ENCODE measurements at places on chromosomes 4 and X.

- no peak for DNase-seq
Measured at GRCh38 chr4:165663411-165663810, 209.6 kb upstream of the TLL1 start.

GRCh38 chrX:11758400-11759171 is 549 bp downstream of the MSL3 start:
- DNase-seq = peak; percentile 66

GRCh38 chrX:104469771-104470170 is 96.2 kb upstream of the IL1RAPL2 start:
- no peak for DNase-seq

GRCh38 chrX:19566359-19567222 is 51.3 kb upstream of the MAP3K15 start:
- DNase-seq = no peak

DNA sequence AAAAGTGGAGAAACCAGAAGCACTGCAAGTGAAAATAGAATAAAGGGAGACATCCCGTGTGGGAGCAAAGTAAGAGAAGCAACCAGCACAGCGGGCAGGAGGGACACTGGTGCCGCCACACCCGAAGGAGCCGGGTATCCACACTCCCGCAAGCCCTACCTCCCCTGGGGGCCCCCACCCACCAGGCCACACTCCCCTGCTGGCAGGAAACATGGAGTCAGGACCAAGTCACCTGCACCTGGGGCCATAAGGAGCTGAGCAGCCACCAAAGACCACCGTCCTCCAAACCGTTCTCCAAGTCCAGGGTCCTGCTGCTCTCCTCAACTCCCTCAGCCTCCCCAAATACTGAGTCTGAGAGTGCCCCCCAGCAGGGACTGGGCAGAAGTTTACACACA is 30.5 kb downstream of the FGFRL1 start:
- DNase-seq = no peak

DNA sequence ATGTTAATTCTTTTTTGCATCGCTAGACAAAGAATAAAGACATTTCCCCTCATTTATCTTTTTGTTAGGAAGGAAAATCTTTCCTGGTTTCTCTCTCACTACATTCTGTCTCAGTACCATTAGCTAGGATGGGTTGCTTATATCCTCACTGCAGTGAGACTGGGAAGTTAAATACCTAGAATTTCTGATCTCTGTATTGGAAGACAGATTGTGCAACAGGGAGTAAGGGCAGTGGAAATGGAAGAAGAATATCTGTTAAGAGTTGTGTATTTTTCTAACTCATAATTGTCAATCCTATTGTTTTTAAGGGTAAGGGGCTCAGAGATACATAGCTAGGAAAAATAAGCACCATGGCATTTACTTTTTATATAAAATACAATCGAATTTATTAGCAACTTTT is 19.6 kb downstream of the PTPN13 start:
- DNase-seq = no peak

DNA sequence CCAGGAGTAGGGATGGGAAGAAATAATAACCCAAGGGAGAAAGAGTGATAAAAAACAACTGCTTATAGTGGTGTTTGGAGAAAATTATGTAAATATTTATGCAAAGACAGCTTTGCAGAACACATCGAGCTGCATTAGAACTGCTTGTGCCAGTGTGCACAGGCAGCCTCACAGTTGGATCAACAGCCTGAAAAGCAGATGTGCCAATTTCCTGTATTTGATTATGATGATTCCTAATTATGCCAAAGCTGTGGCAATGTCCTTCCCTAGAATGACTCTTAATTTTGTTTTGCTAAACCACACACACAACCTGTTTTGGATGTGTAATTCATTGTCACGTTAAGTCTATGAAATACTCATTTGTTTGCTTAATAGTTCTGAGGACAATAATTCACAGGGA is 30.6 kb upstream of the ANTXR2 start:
- DNase-seq = no peak

- no peak for DNase-seq
Measured at GRCh38 chrX:129846716-129847115, 3.0 kb upstream of the ZDHHC9 start.

GRCh38 chrX:51182545-51182944 is 150.1 kb upstream of the NUDT10 start:
- DNase-seq = no peak

DNA sequence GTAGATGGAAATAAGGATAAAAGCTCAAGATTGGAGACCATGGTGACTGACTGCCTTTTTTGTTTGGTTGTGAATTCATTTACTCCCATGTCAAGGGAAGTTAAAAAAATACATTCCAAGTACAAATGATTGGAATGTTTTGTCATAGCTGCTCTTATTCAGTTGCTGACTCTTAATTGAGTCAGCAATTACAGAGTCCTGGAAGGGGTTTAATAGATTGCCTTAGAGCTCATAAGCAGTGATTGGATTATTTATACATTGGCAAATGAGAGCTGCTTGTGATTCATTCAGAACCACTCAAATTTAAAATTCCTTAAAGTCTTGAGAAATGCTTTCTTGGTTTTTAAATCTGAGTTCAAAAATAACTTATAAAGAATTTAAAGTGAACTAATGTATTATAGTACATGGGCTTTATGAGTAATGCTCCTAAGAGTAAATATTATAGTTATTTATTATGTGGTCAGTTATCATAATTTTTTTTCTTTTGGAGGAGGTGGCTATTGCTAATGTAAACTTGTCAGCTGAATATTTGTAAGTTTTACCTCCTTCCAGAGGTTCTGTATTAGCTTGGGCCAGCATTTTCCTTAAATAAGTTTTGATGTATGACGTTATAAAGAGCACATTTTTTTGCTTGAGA is 13.6 kb downstream of the JADE1 start:
- no peak for DNase-seq

- DNase-seq = no peak
Measured at GRCh38 chrX:3728454-3728853, 15.0 kb upstream of the PRKX start.

DNA sequence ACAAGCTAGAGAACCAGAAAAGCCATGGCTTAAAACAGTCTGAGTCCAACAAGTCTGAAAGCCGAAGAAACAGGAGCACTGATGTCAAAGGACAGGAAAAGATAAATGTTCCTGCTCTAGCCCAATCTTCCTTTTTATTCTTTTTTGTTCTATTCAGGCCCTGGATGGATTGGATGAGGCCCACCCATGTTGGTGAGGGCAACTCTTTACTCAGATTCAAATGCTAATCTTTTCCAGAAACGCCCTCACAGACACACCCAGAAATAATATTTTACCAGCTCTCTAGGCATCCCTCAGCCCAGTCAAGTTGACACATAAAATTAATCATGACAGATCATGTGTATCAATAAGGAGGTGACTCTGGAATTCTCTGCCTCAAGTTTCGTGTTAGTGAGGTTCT is 1002.7 kb downstream of the STPG2 start:
- DNase-seq = no peak

GRCh38 chr4:40325406-40326019 is 9.6 kb upstream of the CHRNA9 start:
- peak; percentile 82 for DNase-seq

GRCh38 chrX:136261321-136261720 is 10.1 kb upstream of the MAP7D3 start:
- DNase-seq = no peak

- no peak for DNase-seq
Measured at GRCh38 chr4:153527690-153528089, 61.5 kb downstream of the TMEM131L start.

- DNase-seq = no peak
Measured at GRCh38 chr4:140611854-140612253, 43.1 kb upstream of the UCP1 start.

- DNase-seq = no peak
Measured at GRCh38 chr4:96406742-96407141, 566.8 kb downstream of the PDHA2 start.

All from caudate nucleus (tissue), 63 donors.